ENCODE measurements at places on chromosomes 11 and 22.

DNA sequence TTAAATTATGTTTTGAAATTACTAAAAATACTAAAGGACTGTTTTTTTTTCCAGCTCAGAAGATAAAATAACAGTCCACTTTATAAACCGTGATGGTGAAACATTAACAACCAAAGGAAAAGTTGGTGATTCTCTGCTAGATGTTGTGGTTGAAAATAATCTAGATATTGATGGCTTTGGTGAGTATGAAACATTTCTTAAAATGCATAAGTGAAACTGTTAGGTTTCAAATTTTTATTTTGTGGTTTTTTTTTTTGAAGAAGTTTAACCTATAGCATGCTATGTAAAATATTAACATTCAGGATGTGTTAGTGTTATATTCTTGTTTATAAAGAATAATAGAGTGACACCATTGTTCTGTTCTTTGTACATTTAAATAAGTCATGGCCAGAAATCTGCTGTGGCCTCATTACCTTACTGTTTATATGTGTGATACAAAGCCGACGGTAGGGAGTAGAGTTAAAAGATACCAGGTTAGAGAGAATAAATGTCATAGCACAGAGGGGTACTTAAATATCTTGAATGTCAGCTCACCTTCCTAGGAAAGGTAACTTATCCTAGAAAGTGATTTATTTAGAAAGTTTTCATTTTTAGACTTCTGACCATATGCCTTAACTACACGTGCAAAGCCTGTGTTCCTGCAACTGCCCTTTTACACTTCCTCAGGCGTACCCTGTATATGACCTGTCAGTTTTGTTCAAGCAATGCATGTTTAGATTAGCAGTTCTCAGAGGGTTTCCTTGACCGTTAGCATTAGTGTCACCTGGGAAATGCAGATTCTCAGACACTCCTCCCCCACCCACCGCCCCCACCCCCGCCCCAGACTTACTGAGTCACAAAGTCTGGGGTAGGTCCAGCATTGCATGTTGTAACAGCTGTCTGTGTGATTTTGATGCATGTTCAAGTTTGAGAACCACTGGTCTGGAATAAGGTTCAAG is 6.3 kb downstream of the FDX1 start:
- DNase-seq, result no peak

DNA sequence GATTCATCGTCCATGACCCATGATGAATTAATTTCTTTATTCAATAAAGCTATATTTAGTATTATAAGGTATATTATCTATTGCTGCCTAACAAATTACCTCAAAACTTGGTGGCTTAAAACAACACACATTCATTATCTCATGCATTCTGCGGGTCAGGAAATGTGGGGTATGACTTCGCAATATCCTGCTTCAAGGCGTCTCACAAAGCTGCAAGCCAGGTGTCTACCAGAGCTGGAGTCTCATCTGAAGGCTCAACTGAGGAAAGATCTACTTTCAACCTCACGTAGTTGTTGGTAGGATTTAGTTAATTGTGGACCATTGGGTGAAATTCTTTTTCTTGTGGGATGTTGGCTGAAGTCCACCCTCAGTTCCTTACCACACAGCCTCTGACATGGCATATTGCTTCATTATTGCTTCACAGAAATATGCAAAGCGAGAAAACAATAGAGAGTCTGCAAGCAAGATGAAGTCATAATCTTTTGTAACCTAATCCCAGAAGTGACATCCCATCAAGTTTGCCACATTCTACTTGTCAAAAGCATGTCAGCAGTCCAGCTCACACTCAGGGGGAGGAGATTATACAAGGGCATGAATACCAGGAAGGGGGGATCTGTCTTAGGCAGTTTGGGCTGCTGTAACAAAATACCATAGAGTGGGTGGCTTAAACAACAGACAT is 45.1 kb downstream of the KREMEN1 start:
- no peak for DNase-seq

DNA sequence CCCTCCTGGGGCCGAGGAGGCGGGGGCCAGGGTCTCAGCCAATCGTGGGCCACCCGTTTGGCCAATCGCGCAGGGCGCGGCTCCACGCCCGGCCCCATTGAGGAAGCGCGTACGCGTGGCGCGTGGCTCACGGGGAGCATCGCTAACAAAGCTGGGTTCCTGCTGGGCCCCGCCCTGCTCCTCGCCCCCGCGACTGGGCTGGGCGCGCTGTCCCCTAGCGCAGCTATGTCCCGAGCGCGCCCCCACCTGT is 614 bp upstream of the ASCL2 start:
- DNase-seq, result no peak

GRCh38 chr22:47801541-47802245 is 1039.2 kb downstream of the TBC1D22A start:
- DNase-seq, result no peak

GRCh38 chr22:47029244-47030074 is 267.0 kb downstream of the TBC1D22A start:
- DNase-seq, result no peak

DNA sequence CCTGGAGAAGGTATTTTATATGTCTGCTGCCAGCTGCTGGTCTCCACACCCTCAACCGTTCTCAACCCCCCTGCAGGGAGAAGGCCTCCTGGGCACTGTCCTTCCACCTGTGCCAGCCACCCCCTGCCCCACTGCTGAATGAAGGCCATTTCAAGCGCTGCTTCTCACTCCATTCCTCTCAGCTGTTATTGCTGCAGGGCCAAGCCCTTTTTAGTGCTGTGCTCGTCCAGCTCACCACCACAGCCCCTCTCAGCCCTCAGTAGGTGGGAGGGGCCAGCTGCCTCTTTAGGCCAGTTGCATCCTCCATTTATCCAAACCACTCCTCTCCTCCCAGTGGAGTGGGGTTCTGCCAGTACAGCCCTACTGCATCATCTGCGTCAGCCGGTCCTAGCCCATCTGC is 1.8 kb upstream of the WBP2NL start:
- no peak for DNase-seq

GRCh38 chr11:102914238-102915043 is 39.7 kb upstream of the MMP12 start:
- DNase-seq, result peak; percentile 36

GRCh38 chr11:20397281-20397680 is 9.8 kb downstream of the PRMT3 start:
- DNase-seq, result peak; percentile 23

DNA sequence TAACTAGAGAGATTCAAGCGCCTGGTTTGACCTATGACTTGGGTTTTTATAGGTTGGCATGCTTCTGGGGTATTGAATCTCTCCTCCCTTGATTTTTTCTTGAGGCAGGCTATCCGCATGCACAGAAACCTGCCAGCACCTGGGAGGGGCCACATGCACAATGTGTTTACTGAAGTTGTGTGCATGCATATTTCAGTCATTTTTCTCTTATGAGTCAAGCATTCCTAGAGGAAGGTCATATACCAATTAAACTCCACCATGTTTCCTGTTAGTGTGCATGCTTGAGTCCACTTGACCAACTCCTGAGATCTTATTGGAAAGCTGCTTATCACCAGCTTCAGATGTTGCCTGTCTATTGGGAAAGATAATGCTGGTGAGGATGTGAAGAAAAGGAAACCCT is 1718.4 kb downstream of the LRRC4C start:
- no peak for DNase-seq

DNA sequence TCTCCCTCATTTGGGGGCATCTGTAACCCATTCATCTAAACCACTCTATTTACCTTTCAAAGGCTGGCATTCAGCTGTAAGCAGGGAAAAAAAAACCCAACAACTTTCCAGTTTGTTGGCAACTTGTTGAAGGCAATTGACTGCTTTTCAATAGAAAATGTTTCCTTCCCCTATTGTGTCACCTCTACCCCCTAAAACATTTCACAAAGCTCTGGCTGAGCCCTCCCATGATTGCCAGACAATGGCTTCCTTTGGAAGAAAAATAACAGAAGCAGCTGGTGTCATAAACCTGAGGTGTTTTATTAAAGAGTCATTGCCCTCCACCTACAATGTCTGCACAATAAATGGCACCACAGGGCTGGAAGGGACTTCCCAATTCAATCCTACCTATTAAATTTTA is 22.1 kb upstream of the PSMA1 start:
- no peak for DNase-seq

DNA sequence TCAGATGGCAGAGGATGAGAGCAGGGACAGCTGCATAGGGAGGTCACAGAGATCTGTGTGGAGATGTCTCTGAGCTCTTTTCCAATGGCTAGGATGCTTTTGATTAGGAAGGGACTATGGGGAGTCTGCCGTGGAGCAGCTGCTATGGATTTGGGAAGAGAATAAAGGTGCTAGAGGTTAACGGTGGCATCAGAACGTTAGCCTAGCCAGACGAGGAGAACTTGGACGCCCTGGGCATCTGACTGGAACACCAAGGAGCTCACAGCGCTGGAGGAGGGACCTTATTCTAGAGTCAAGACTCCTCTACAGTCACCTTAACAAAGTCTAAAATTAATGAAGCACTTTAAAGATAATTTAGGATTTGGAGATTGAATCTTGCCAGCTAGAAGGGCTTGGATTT is 157.2 kb upstream of the B3GAT1 start:
- no peak for DNase-seq

- no peak for DNase-seq
Observed at GRCh38 chr11:35419830-35420333, 524 bp upstream of the SLC1A2 start.

DNA sequence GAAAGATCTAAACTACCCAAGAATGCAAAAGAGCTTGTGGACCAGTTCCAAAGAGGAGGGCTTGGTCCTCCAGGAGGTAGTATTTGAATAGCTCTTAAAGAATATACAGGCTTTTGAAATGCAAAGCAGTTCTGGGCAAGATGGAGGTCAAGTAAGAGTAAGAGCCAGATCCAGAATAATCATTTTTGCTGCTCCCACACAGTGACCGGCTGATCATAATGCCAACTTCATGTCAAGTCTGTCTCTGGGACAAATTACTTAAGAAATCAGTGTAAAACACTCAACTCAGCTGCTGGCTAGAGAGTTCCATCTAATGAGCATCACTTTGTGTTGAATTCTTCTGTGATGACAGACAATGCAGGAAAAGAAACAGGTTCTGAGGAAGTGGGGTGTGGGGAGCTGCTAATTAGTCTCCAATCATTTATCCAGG is 250.9 kb upstream of the NARS2 start:
- no peak for DNase-seq

- no peak for DNase-seq
Observed at GRCh38 chr11:44868021-44868420, 82.7 kb downstream of the TP53I11 start.

GRCh38 chr11:14500181-14500651 is 605 bp upstream of the COPB1 start:
- peak; percentile 36 for DNase-seq

DNA sequence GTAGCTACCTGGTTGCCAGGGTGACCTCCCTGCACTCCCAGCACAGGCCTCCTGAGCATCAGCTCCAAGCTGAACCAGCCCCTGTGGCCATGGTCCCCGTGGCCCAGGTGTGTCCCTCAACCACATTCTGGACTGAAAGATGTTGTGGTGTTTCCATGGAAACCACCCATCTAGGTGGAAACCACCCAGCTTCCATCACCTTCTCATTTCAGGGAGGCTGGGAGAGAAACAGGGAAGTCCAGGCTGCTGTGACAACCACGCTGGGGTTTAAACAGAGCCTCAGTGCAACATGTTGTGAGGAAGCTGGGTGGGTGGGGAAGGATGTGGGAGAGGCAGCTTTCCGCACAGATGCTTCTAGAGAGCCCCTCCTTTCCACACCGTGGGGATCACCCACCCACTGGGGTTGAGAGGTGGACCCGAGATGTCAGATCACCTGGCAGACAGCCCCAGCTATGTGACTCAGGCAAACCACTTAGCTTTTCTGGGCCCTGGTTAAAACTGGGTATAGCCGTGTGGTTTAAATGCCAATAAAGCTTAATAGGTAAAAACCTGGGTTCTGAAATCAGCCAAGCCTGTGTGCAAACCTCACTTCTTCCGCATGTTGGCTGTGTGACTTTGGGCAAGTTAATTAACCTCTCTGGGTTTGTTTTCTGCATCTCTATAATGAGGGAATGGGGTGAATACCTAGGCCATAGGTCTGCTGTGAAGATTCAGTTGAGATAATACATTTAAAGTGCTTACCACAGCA is 46.4 kb downstream of the CD82 start:
- DNase-seq, result no peak

GRCh38 chr11:2399488-2400068 is 972 bp upstream of the TSSC4 start:
- no peak for DNase-seq

DNA sequence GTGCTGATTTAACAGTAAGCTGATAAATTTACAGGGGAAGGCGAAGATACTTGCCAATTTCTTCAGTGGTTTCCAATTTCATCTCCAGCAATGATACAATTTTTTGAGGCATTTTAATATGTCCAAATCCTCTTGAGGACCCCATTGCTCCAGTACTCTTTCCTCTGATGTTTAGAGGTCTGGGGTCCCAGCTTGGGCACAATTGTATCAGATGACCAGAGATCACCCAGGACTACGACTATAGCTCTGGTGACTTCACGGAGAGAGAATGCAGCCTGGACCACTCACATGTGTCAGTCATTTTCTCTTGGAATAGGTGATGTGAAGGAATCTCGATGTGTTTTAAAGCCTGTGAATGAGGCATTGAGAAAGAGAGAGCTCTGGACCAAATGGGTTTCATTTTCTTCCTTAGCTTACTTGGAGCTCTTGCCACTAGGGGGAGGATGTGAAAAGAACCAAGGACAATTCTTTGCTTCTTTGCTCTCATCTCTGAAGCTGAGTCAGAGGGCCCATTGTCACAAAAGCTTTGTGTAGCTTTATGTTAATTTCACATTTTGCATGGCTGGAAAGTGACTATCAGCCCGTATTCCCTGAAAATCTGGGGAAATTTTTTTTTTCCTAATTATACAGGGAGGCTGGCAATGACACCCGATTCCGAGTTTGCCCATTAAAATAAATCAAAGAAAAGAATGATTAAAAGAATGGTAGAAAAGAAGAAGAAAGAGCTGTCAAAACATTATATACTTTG is 6.7 kb upstream of the CCDC90B start:
- DNase-seq, result peak; percentile 56

GRCh38 chr22:35872451-35872850 is 154.8 kb downstream of the APOL5 start:
- DNase-seq, result no peak

DNA sequence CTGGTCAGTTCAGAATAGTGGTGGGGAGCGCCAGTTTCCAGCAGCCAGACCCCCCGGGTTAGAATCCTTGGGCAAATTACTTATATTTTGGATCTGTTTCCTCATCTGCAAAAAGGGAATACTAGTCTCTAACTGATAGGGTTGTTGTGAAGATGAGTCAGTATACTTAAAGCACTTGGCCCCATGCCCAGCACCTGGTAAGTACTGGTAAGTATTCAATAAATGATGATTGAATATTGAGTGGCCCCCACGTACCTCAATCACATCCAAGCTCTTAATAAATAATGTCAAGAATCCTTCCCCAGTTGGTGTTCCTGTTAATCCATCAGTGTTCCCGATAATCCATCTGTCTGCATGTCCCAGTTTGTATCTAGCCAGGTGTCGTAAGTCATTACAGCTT is 12.1 kb downstream of the ACP2 start:
- DNase-seq, result no peak

DNA sequence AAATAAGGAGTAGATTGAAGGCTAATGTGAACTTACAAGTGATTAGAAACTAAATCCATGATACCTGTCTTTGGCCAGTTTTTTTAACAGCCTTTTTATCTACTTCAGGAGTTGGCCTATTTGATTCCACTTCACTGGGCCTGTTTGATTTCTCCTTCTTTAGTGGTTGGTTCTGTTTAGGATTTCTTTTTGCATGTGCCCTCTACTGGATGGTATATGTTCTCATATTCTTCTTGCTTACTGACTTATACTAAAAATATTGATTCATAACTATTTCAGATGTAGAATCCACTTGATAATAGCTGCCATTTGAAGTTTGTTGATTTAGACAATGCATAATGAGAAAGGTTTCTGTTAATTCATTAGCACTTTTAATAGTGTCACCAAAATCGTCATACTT is 53.9 kb downstream of the USP47 start:
- DNase-seq, result no peak

Measured in HTR-8/SVneo (cell line).